ENCODE measurements at places on chromosomes 13 and 19.

DNA sequence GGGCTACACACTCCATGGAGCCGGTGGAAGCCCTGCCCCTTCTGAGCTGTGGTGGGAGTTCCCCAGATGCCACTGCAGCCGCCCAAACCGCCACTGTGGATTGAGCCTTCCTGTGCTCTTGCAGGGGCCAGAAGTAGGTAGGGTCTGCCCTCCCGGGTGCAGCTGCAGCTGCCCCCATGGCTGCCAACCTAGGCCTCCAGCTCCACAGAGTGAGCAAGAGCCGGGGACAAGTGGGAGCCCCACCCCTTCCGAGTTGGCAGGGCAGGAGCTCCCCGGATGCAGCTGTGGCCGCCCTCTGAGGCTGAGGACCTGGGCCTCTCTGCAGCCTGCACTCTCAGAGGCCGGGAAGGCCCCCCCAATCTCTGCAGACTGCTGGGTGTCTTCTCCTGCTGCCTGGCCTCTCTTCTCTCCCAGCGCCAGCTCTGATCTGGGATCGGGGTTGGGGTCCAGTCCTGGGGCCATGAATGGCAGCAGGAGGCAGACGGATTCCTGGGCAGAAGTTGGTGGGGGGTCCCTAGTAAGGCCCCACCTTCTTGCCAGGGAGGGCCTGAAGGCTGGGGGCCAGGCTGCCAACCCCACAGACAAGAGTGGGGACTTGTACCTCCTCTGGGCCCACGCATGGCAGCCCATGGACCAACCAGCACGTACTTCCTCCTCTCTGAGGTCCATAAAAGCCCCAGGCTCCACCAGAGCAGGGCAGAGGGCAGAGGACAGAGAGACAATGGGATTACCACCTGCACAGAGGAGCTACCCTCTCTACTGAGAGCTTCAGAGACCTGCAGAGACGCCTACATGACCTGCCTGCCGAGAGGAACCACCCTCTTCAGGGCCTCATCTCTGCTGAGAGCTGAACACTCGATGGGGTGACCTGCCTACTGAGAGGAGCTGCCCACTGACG is 28.9 kb downstream of the AP2S1 start:
- no peak for DNase-seq

GRCh38 chr13:43030548-43030947 is 7.2 kb downstream of the DNAJC15 start:
- DNase-seq = no peak

- no peak for DNase-seq
Observed at GRCh38 chr19:52221831-52222375, 32.1 kb downstream of the PPP2R1A start.

DNA sequence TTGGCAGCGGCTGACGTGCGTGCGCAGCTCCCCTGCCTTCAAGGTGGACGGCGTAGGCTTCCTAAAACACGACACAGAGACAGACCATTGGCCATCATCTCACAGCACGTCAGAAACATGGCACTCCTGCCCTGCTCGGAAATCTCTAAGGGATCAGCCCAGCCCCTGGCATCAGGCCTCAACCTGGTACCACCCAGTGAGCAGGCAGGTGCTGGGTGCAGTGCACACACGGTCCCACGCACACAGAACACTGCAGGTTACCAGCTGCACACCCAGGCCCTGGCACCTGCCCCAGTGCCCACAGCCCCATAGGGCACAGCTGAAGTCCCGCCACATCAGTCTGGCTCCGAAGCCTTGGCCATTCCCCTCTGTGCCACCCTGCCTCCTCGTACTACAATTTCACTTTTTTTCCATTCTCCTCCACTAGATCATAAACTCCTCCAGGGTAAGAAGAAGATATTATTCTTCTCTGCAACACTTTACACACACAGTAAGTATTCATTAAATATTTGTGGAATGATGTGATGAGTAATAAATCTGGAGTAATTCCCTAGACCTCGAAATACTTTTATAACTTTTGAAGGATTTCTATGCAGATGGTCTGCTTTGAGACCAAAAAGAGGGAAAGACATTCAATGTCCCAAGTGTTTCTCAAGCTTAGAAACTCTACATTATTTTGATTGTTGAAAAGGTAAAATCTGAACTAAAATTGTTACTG is 156.4 kb downstream of the COL4A1 start:
- DNase-seq = no peak

GRCh38 chr13:33089311-33089710 is 73.1 kb downstream of the KL start:
- no peak for DNase-seq

DNA sequence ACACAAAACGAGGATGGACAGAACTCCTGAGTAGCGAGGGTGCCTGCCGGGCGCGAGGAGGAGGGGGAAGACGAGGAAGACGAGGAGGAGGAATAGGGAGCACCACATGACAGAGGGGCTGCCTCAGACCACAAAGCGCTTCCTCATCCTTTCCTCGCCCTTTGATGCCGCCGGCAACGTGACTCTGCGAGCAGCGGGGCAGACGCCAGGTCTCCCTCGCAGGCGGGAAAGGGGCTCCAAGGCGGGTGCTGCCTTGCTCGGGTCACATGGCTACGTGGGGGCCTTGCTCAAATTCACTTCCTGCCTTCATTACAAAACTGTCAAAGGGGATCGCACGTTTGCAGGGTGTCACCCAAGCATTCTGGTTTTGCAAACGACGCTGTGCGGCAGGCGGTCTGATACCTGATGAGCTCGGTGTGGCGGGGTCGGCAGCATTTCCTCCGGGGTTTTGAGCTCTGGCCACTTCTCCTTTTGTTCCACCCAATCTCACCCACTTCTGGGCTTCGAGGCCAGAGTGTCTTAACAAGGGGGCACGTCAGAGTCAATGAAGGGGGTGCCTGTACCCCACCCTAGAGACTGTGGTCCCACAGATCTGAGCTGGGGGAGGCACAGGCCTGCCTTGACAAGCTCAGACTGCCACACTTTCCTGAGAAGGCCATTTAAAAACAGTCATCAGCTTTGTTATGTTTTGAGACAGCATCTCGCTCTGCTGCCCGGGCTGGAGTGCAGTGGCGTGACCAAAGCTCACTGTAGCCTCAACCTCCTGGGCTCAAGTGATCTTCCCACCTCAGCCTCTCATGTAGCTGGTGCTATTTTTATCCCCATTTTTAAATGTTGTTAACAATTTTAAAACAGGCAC is 14.9 kb downstream of the MAP2K2 start:
- no peak for DNase-seq

DNA sequence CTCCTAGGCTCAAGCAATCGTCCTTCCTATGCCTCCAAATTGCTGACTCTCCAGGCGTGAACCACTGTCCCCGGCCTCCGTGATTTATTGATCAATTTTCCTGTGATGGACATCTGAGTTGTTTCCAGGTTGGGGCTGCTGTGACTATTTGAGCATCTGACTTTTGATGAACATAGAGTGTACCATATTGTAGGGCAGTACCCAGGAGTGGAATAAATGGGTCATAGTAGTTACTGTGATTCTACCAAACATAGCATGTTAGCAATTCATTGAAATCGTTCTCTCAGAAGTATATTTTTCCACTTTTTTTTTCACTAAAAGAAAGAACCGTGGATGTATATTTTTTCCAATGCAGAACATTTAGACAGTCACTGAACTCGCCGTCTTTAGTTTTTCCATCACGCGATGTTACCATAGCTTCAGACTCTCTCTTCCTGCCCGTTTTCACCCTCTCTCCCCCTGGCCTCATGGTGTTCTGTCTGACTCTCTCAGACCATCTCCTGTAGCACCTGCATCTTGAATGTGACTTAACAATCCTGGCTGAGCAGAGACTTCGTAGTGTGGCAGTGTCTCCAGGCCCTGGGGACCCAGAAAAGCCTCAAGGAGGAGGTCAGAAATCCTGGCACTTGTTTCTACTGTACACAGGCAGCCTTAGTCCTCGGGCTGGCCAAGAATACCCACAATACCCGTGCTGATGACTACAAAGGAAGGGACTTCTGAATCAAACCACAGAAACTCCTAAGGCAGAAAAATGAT is 3.2 kb upstream of the RASGRP4 start:
- no peak for DNase-seq

- no peak for DNase-seq
Observed at GRCh38 chr13:46134494-46134893, 29.7 kb upstream of the CPB2 start.

DNA sequence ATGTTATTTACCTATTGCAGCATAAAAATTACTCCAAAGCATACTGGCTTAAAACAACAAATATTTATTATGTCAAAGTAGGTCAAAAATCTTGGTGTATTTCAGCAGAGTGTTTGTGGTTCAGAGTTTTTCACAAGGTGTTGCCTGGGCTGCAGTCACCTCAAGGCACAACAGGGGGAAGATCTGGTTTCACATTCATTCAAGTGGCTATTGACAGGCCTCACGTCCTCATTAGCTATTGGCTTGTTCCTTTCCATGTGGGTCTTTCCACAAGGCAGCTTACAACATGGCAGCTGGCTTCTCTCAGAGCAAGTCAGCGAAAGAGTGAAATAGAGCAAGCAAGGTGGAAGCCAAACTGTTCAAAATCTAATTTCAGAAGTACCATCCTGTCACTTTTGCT is 602.9 kb downstream of the OLFM4 start:
- no peak for DNase-seq

GRCh38 chr19:2469102-2469914 is 6.6 kb upstream of the GADD45B start:
- no peak for DNase-seq

GRCh38 chr19:19262190-19263057 is 10.7 kb downstream of the TM6SF2 start:
- no peak for DNase-seq

Measured in left lobe of liver (tissue), 2 donors.